CD4-positive, alpha-beta T cell treated with Interleukin-10 for 1 hour (primary cell): ENCODE measurements at places on chromosomes 2 and 18.

- no peak for DNase-seq
Observed at GRCh38 chr2:202682274-202682673, 47.5 kb downstream of the FAM117B start.

DNA sequence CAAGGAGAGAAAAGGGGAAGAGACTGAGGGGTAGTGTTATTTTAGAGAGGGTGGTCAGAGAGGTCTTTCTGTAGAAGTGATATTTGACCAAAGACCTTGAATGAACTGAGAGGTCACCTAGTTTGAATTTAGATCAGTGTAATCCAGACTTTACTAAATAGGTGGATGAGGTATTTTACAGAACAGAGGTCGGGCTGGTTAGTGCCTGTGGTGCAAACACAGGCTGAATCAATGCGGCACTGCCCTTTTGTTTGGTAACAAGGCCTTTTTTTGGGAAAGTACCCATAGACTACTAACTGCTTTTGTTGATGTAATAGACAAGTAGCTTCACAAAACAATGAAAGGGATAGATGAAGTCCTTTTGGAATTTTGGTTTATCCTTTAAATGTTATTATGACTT, 15.9 kb downstream of the RAPGEF4 start:
- no peak for DNase-seq

GRCh38 chr2:152238016-152238415, 62.5 kb upstream of the STAM2 start:
- DNase-seq = no peak

DNA sequence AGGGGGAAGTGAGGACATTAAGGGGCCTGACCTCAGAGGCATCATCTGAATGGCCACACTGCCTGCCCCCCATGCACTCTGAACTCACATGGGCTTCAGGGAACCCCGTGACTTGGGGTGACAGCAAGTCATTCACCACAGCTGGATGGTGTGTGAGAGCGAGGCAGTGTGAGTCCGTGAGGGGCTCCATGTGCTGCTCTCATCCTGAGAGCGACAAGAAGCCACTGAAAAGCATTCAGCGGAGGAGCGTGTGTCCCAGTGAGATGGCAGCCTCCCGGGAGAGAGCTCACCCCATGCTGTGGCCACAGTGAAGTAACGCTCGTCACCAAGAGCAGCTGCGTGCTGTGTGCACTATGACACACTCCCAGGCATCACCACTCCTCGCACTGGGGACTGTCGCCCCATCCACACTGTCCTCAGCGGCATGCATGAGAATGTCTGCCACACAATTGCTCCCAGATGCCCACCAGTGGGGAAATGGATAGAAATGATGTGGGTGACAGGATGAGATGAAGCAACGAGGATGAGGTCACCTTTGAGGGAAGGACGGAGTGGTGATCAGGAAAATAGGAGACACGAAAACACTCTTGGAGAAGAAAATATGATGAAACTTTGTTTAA, 213.0 kb upstream of the RAB6C start:
- no peak for DNase-seq

DNA sequence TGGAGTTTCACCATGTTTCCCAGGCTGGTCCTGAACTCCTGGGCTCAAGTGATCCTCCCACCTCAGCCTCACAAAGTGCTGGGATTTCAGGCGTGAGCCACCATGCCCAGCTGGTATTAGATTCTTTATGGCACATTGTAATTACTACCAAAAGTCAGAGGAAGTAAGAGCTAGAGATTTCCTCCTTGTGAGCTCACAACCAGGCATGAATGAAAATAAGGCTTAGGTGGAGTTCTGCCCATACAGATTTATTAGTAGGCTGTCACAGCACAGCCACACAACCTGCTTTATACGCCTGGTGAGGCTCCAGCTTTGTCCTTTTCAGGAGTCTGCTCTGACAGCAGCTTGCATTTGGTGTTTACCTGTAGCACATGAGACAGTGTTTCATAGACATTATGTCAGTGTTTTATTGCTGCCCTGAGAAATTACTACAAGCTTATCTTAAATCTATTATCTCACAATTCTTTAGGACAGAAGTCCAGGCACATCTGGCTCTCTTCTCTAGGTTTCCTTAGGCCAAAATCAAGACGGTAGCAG, 156.6 kb downstream of the TANC1 start:
- no peak for DNase-seq

DNA sequence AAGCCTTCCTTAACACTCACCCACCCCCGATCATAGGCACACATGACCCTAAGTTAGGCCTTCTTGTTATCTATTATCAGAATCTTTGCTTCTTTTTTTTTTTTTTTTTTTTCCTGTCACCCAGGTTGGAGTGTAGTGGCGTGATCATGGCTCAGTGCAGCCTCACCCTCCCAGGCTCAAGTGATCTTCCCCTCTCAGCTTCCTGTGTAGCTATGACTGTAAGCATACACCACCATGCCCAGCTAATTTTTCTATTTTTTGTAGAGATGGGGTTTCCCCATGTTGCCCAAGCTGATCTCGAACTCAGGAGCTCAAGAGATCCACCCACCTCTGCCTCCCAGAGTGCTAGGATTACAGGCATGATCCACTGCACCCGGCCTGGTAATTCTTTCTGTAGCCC, 328.7 kb downstream of the NR4A2 start:
- no peak for DNase-seq

- DNase-seq = no peak
Observed at GRCh38 chr2:36553683-36554082, 44.3 kb downstream of the FEZ2 start.

DNA sequence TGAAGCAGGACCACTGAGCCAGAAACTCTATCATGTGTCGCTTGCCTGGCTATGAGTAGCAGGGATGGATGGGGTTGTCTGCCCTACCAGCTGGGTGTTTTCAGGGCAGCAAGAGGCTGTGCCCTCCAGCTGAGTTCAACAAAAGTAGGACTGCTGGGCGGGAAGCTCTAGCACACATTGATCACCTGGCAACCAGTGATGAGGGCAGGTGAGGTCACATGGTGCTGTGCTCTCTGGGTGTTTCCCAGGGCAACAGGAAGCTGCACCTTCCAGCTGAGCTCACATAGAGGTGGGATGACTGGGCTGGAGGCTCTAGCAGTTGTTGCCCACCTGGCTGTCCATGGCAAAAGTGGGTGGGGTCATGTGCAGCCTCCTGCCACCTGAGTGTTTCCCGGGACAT, 487.3 kb upstream of the VWC2L start:
- DNase-seq = no peak

DNA sequence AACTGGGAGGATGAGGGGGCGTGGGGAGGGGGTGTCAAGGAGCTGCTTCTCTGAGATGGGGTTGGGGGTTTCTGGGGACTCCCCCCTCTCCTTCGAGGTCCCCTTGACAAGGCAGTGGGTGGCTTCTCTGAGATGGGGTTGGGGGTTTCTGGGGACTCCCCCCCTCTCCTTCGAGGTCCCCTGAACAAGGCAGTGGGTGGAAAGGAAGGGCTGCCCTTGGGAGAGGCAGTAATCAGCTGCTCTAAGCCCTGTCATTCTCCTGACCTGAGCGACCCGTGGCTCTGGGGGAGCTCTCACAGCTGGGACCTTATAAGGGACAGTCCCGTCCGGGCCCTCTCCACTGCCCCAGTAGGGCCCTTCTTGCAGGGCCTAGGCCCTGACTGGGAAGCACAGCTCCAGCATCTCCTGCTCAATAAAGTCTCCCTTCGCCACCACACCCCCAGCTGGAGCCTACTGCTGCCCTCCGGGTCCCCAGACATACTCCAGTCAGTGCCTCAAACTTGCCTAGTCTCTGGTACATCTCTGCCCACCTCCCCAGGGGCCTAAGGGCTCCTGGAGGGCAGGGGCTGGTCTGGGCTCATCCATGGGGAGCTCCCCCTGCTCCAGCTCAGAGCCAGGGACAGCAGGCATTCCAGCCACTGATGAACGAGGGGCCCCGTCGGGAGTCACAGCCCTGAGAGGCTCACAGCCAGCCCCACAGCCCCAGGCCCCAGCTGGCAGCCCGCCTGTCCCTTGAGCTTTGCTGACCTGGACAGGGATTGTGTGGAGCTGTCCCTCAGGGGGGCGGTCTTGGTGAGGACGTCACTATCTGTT, 2.8 kb downstream of the GAREM2 start:
- no peak for DNase-seq

DNA sequence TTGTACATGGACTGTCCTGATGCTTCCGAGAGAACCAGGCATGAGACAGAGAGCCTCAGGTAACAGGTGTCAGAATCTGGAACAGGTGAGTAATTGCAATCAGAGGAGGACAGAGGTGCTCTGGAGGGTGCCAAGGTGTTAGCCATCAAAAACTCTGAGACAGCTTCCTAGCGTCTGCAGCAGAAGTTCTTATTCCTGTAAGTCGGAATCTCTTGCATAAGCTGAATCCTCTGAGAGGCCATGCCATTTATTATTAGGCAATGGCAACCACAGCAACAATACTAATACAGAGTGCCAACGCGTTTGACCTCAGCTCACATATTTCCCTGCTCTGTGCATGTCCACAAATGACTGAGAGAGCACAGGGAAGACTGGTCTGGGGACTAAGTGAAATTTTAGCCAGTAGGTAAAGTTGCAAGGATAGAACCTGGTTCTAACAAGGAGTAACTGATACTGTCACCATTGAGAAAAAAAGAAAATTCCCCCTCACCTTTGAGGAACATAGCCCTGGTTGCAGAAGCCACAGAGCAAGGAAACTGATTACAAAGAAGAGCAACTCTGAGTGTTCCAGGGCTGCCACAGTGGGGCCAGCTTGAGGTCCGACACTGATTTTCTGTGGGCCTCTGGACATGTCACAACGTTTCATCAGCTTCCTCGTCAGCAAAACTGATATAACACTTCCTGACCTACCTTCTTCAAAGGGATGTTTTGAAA, 55.1 kb upstream of the ACSL3 start:
- DNase-seq = no peak

DNA sequence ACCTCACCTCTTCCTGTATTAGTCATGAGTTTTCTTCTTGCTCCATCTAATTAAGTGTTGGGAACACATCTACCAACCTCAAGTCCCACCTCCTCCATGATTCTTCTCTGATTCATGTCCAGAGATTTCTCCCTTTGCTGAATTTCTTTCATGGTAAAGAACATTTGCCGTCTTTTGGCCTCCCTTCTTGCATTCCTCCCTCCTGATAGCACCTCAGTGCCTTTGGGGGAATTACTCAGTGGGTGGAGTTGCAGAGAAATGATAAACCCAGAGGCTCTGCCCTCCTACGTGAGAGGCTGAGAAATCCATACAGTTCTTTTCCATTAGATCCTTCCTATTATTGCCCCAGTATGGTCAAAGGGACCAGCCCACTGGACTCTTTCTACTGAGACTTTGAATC, 651.9 kb downstream of the SLC4A3 start:
- DNase-seq = no peak

DNA sequence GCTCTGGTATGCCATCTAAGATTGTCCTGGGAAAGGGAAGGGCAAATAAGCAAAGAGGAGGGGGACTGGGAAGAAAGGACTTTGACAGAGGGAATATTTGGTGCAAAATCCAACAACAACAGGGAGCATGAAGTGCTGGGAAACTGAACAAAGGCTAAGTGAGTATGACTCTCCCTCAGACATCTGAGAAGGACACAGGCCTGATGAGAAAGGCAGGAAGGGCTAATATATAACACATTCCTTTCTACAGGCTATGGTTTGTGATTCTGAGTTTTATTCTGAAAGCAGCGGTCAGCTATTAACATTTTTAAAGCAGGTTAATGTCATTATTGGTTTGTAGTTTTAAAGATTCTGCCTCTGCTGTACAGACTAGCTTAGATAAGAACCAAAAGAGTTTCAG, 1579.5 kb downstream of the LRP1B start:
- DNase-seq = no peak

- no peak for DNase-seq
Observed at GRCh38 chr2:177036747-177037146, 175.8 kb upstream of the HNRNPA3 start.

DNA sequence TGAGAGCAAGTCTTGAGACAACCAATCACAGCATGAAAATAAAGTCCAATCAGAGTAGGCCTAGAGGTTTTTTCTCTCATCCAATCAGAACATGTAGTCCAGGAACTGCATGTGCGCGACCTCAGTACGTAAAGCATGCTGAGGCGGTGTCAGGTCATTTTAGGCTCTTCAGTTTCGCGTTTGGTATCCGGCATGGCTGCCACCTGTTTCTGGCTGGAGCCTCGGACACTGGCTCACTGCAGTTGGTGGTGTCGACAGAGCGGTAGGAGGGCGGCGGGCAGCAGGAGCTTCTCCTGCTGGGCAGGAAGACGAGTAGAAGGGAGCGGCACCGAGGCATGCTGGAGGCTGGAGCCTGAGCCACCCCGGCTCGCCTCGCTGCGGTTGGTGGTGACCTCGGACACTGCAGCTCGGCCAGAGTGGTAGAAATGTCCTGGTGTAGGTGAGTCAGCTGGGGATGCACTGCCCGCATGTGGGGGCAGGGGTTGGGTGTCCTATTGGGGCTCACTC, 15.8 kb downstream of the CCDC74A start:
- no peak for DNase-seq

DNA sequence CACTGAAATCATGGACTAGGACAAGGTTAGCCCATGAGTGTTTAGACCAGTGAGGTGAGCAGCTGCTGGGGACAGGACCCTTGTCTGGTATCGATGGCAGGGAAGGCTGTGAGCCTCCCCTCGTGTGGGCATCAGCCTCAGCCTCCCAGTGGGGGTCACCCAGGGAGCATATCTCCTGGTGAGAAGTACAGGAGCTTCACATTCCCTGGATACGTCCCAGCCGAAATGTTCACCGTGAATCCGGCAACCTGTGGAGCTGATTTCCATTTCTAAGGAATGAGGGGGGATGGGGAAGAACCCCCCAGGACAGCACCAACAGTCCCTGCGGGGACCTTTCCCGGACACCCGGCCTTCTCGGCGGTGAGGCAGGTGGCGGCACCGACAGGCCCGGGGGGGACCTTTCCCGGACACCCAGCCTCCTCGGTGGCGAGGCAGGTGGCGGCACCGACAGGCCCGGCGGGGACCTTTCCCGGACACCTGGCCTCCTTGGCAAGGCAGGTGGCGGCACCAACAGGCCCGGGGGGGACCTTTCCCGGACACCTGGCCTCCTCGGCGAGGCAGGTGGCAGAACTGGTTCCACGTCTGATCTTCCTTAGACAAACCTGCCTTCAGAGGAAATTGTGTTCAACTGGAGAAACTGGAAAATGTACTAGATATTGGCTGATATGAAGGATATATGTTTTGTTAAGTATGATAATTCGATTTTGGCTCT, 21.2 kb downstream of the RTP5 start:
- no peak for DNase-seq
